ENCODE measurements at places on chromosomes 5 and 9. TPM values are rescaled to one million over a fixed set of nuclear protein-coding genes. Genes with fewer than 3 reads are reported as not detected.

GRCh38 chr9:106600955-106601560 is 261.9 kb upstream of the ZNF462 start:
- DNase-seq = no peak

GRCh38 chr5:176481711-176482110 is 33.5 kb downstream of the FAF2 start:
- no peak for DNase-seq

DNA sequence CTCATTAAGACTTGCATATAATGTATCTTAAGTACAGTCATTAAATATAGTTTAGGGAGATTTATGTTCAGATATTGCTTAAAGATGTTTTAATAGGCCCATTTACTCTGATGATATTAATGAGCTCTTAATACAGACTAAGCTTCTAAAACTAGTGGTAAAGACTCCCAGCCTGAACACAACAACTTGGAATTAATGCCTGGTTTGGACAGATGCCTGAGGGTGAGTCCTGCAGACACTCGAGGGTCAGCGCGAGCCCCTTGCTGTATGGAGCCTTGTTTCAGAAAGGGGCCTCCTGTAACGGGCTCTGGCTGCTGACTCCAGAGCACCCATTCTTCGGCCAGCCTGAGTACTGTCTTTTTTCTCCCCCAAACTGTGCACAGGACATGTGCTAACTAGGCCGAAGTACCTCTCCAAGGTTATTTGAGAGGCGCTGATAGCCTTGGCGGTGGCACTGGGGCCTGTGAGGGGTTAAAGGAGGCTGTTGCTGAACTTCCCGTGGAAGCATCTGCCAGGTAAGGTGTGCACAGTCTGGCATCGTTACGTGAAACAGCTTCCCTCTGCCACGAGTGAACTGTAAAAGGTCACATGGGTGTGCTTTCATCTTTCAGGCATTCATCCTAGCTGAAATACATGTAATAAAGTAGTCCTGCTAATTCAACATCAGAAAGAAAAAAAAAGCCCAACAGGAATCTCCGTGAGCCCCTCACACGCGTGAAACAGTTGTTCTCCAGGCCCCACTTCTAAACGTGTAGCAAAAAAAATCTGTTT is 113.4 kb downstream of the MVB12B start:
- no peak for DNase-seq

DNA sequence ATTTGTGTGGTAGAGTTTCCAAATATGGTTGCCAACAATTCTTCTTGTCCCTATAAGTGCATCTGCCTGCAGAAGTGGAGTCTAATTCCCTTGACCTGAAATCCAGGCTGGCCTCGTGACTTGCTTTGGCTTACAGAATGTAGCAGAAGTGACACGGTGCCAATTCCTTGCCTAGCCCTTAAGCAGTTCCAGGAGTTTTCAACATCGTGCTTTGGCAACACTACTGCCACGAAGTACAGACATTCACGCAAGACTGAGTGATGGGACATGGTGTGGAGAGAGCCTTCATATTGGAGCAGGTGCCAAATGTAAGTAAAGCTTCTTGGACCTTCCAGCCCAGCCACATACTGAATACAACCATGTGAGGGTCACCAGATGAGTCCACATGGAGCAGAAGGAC is 92.9 kb upstream of the NEK6 start:
- no peak for DNase-seq

- DNase-seq = no peak
Observed at GRCh38 chr5:146878476-146879172, at the start of gene PPP2R2B. Gene PPP2R2B, minus strand, starts transcription at chr5:146878757.

DNA sequence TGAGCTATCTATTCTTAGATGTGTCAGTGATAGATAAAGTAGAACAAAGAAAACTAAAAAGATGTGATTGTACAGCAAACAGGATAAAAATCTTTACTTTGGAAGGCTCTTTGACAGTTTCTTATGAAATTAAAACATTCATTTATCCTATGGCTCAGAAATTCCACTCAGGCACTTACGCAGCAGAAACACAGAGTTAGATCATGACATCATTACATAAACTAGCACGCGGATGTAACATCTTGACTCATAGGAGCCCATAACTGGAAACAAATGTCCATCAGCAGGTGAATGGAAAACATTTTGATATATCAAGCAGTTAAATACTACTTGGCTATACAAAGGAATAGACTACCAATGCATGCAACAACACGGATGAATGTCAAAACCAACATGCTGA is 45.3 kb downstream of the ICE1 start:
- no peak for DNase-seq

GRCh38 chr9:127283917-127284497 is 19.4 kb downstream of the GARNL3 start:
- DNase-seq = peak; percentile 31

DNA sequence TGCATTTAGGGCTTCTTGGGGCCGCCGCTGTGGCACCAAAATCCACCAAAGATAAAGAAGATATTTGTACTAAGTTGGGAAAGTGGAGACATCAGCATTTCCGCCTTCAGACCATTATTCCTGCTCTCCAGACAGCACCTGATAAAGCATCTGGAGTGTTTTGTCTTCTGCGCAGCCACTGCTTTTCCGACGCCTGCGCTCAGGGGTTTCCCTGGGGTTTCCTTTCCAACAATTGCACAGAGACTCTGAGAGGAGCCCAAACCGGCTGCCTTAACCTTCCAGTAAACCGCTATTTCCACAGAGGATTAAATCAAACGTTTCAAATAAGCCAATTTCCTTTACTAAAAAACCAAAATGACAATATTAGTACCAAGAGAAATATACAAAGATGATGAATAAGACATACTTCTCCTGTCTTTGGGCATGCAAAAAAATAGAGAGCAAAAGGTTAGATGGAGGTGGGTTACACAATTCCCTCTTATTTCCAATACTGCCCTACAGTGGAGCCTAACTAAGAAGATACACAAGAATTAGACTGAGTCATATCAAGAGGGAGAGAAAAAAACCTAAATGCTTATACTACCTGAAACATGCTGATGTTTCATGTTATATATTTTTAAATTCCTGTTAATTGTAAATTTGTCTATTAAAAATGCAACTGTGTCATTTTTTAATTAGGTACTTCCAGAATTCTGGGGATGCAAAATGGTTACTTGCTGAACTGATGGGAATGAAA is 98.4 kb downstream of the MAPKAP1 start:
- DNase-seq = no peak

Gene COL23A1
- total RNA-seq = not detected

Gene PPIC
- 69.0 TPM for total RNA-seq

Gene ARL14EPL
- total RNA-seq = not detected

Gene SAP30L
- total RNA-seq = 31.0 TPM

Gene SMU1
- total RNA-seq = 19.4 TPM

Gene CCL21
- total RNA-seq = not detected
